Small intestine (tissue), 16 donors: ENCODE measurements at places on chromosomes 11 and 22.

DNA sequence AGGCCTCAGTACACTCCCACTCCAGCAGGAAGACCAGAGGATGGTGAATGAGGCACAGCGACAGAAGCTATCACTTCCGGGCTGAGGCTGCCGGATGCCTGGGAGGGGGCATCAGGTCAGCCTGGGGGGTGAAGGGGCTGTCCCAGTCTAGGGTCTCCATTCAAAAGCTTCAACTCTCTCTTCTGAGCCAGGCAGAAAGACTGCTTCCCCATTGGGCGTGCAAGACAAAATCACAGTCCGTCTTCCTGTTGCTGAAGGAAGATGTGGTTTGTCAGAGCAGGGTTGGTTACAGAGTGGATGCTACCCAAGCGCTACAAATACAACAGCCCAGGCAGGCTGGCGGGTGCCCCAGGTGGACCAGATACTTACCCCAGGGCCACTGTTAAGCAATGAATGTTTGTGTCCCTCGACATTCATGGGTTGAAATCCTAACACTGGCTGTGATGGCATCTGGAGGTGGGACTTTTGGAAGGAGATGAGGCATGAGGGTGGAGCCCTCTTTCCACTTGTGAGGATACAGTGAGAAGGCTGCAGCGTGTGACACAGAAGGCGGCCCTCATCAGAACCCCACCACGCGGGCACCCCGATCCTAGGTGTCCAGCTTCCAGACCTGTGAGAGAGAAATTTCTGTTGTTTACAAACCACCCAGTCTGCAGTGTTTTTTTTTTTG, 12.0 kb downstream of the UPK3A start:
- DNase-seq = no peak

DNA sequence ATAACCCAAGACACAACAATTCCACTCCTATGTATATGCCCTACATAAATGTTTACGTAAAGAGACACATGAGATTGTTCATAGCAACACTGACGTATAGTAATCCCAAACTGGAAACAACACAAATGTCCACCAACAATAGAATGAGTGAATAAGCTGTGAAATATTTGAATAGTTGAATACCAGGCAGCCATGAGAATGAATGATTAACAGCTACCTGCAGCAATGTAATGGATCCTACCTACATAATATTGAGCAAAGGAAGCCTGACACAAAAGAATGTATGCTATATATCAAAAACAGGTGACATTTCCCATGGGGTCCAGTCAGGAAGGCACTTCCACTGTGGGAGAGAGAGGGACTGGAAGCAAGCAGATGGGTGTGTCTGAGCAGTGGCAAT, 92.8 kb upstream of the LINC01488 start:
- DNase-seq = no peak

- no peak for DNase-seq
Measured at GRCh38 chr11:61954851-61955421, 4.8 kb downstream of the BEST1 start.

DNA sequence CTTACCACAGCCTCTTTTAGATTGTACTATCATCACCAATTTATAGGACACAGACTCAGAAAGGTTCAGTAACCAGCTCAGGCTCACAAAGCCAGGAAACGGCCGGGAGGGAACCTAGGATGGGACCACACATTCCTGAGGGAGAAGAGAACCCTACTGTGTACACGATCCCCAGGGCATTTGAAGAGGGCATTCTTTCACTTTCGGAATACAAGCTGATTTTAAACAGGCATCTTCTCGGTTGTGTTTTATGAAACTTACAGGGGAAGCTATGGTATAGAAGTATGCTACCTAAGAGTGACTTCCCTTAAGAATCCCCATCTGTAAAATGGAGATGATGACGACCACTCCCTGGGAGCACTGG, 19.0 kb downstream of the SMCO4 start:
- DNase-seq = no peak

- peak; percentile 65 for DNase-seq
Measured at GRCh38 chr11:111735262-111736116, 30.7 kb downstream of the PPP2R1B start.

DNA sequence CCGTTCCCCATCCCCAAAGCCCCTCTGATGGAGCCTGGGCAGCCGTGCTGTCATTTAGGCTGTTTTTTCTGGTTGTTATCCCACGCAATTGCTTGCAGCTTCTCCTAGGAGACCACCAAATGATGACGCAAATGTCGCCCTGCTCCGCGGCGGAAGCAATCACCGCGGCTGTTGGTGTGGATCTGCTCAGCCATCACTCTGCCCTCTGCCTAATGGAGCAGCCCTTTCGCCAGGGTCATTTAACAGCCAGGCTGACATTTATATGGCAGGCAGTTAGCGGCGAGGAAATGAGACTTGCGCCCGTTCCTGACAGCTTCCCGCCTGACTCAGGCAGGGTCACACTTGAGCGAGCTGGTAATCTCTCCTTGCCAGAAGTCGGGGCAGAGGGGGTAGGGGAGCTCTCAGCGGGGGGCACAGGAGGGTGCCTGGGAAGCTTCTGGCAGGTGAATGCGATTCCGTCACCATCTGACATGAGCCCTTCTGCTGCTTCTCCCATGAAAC, 97.9 kb upstream of the RTL6 start:
- DNase-seq = peak; percentile 35

DNA sequence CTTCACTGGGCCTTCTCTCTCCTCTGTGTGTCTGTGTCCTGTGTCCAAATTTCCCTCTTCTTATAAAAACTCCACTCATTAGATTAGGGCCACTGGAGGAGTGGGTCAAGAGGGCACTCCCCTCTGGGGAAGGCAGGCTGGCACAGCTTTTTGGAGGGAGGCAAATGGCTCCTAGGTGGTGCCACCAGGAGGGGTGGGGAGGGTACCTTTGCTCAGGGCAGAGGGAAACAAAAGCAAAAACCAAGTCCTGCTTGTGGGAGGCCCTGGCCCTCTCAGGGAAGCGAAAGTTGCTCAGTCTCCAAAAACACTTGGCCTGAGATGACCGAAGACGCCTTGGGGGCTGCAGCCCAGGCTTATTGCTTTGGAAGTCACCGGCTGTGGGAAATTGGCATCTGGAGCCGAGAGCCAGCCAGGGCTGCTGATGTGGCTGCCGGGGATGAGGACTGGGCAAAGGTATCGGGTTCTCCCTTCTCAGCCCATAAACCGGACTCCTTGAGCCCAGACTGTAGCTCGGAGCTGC, 48.2 kb upstream of the ANO1 start:
- DNase-seq = no peak

GRCh38 chr11:124202951-124203350, 19.8 kb downstream of the OR10D3 start:
- no peak for DNase-seq

- peak; percentile 52 for DNase-seq
Measured at GRCh38 chr11:123103326-123103980, 41.5 kb upstream of the HSPA8 start.

- no peak for DNase-seq
Measured at GRCh38 chr11:72859126-72859525, 44.9 kb downstream of the ATG16L2 start.

GRCh38 chr11:90330632-90331031, 107.8 kb upstream of the CHORDC1 start:
- no peak for DNase-seq

DNA sequence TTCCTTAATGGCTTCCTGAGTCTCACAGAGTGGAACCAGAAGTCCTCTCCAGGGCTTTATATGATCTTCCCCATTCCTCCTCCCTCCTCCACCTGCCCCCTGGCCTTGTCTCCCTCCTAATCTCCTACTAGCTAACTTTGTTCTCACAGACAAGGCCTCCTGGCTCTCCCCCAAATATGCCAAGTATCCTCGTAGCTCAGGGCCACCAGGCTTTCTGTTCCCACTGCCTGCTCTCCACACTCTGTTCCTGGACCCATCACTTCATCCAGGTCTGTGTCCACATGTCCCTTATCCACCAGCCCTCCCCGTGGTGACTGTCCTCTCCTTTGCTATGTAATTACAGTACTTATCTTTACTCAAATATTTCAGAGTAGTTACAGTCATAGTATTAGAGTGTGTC, 23.2 kb upstream of the LMO1 start:
- DNase-seq = no peak

DNA sequence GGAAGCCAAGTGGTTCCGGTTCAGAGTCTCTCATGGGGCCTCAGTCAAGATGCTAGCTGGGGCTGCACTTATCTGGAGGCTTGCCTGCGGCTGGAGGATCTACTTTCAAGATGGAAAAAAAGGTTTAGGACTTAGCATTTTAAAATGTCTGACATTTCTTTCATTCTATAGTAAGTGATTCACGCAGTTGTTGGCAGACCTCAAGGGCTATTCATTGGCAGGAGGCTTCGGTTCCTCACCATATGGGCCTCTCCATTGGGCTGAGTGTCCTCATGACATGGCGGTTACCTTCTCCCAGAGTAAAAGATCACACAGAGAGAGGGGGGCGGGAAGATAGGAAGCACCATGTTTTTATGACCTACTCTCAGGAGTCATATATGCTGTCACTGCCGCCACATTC, 298.0 kb upstream of the PLET1 start:
- no peak for DNase-seq

GRCh38 chr11:59197991-59198390, 14.7 kb downstream of the MPEG1 start:
- no peak for DNase-seq

DNA sequence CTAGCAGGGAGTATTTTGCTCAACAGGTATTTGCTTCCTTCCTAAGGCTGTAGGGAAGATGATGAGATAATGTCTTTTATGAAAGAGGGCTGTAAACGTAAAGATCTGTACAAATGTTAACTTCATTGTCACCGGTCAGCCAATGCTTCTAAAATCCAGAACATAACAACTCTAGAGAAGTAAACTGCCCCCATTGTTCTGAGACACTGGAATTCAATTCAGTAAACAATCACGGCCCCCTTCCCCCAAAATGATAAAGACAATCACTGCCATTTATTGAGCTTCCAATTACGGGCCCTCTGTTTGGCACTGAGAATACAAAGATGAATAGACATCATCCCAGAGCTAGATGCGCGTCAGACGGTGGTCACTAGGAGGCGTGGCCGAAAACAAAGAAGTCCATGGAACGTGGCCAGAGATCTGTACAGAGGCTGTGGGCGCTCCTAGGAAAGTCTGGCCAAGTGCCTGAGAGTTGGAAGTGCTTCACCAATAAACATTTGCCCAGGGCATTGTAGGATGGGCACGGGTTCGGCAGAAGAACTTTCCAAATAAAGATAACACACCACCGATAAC, 576 bp downstream of the TMEM258 start:
- DNase-seq = peak; percentile 53

GRCh38 chr11:66467034-66467659, 442 bp downstream of the PELI3 start:
- peak; percentile 69 for DNase-seq

DNA sequence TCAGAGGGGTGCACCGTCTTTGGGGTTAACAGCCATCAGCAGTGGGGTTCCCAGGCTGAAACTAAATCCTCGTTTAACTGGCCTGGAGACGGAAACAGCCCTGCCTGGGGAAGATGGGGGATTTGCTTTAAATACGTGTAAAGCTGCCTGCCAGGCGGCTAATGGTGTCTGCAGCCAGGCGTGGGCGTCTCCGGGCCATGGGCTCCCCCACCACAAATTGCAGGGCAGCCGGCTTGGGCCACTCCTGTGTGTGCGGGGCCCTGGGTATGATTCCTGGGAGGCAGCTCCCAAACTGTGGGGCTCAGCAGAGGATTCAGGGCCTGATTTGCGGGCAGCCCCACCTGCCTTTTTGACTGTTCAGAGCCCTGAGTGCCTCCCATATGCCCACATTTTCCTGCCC, 110.5 kb downstream of the KCNQ1 start:
- DNase-seq = no peak

- DNase-seq = no peak
Measured at GRCh38 chr22:42879371-42880021, 22.4 kb upstream of the ARFGAP3 start.
